NCI-H1436 (cell line): ENCODE measurements at places on chromosomes 6 and 20.

DNA sequence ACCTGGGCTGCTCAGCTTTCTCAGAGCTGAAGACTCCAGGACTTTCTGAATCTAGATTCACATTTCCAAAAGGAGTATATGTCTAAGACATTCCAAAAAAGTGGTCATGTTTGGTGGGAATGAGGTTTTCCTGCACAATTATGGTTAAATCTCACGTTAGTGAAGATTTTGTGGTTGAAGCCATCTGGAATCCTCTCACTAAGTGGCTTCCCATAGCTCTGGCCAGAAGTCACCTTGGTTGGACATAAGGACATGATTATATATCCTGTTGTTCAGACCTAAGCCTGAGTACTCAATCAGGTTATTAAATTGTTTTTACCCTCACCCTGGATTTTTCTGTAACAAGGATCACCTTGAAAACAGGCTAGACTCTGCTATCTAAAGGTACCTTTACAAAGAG is 176.1 kb upstream of the PLN start:
- DNase-seq = no peak

- DNase-seq = no peak
Observed at GRCh38 chr6:25008707-25009392, 73.1 kb upstream of the RIPOR2 start.

DNA sequence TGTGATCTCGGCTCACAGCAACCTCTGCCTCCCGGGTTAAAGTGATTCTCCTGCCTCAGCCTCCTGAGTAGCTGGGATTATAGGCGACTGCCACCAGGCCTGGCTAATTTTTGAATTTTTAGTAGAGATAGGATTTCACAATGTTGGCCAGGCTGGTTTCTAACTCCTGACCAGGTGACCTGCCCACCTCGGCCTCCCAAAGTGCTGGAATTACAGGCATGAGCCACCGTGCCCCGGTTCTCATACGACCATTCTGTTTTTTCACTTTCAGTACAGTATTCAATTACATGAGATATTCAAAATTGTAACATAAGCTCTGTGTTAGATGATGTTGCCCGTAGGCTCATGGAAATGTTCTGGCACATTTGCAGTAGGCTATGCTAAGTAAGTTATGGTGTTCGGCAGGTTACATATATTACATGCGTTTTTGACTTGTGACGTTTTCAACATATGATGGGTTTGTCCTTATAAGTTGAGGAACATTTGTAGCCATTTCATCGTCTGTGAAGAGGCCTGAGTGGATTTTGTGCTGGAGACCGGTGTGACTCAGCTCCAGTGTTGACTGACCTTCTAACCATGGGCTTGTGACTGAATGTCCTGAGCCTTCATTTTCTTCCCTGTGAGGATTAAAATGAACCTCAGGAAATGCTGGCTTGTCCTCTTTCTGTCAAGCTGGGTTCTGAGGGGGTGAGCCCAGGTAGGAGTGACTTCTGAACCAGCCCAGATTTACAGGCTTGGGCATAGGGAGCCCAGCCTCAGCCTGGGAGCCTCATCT is 12.2 kb downstream of the PPARD start:
- no peak for DNase-seq

- no peak for DNase-seq
Observed at GRCh38 chr6:30913721-30914075, 340 bp upstream of the VARS2 start.

DNA sequence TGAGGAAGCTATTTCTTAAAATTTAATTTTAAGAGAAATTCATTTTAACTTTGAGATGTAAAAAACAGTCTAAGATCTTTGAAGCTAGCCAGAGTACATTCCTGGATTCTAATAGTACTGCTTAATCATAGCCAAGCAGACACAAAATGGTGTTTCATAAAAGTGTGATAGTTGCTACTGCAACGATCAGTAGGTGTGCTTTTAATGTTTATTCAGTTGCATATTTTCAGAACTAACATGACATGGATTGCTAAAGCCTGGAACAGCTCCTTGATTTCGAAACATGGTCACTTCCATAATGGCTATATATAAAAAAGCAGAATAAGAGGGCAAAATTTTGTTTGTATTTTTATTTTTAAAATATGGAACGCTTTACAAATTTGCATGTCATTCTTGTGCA is 35.5 kb downstream of the SESN1 start:
- DNase-seq = no peak

DNA sequence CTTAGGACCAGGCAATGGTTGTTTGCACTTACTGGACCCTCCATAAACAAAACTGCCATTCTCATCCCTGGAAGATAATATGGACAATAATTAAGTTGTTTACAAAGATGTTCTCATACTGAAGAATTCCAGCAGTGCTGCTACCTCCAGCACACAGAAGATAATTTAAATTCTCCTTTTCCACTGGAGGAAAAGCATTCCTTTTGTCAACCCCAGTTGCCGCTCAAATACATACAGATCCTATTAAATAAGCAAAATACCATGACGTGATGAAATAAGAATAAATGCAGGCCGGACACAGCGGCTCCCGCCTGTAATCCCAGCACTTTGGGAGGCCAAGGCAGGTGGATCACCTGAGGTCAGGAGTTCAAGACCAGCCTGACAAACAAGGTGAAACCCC is 54.5 kb upstream of the IPCEF1 start:
- no peak for DNase-seq

DNA sequence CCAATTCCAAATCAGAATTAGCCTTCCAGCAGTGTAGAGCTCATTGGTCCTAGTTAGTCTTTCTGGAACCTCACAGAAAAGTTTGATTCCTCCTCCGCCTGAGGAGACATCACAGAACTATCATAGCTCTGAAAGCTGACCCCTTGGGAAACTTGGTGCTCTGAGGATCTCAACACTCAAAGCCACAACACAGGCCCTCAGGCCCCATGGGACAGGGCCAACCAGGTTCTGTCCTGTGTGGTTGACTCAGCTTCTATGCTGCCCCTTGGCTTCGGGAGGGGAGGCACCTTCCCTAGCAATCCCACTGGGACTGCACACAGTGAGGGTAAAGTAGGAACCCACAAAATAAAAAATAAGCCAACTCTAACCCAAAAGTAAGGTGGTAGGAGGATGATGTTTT is 237.5 kb upstream of the ECI2 start:
- DNase-seq = no peak

GRCh38 chr6:26329763-26330511 is 35.1 kb upstream of the BTN3A2 start:
- peak; percentile 54 for DNase-seq
